ENCODE measurements at places on chromosomes 4 and X. TPM values are rescaled to one million over a fixed set of nuclear protein-coding genes. Genes with fewer than 3 reads are reported as not detected.

Gene ZNF141
- 27.5 TPM for total RNA-seq

GRCh38 chr4:53005808-53006207 is 143.7 kb downstream of the RASL11B start:
- no peak for DNase-seq

DNA sequence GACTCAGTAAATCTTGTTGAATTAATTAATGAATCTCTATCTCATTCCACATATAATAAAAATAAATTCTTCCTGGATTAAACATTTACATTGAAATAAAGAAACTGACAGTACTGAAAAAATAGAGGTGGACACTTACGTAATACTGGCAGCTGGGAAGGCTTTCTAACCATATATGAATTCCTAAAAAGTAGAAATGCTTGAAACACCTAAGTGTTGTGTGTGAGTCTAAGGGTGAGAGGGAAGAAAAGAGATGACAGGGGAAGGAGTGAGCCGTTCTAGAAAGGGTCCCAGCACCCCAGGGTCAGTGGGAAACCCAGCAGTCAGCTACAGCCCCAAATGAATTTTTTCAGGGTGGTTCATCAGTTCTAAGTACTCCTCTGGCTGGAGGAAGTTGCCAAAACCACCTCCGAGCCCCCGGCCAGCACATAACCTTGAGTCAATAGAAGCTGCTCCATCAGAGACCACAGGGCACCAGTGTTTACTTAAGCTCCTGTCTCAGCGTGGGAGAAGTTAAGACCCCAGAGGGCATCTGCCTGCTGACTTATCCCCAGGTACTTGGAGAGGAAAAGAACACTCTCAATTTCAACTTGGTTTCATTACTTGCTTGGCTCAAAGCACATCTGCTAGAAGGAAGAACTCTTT is 18.3 kb downstream of the GAB3 start:
- no peak for DNase-seq

DNA sequence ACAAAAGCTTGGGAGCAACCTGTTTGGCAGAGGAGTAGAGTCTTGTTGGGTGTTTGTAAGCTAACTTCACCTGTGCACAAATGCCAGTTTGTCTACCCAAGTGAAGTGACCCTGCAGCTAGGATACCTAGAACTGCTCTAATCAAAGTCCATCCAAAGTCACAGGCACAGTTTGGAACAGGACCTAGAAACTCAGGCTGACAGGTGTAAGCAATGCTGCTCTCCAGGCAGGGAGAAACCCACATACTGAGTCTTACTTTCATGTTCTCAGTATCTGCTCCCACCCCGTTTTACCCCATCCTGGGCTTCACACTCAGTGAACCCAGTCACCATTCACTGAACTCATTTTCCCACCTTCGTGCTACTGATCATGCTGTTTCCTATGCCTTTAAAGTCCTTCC is 40.3 kb downstream of the MAML3 start:
- DNase-seq: no peak

- no peak for DNase-seq
Measured at GRCh38 chr4:110840221-110840654, 217.4 kb upstream of the PITX2 start.
